ENCODE measurements at places on chromosomes 7 and 10. TPM values are rescaled to one million over a fixed set of nuclear protein-coding genes. Genes with fewer than 3 reads are reported as not detected.

DNA sequence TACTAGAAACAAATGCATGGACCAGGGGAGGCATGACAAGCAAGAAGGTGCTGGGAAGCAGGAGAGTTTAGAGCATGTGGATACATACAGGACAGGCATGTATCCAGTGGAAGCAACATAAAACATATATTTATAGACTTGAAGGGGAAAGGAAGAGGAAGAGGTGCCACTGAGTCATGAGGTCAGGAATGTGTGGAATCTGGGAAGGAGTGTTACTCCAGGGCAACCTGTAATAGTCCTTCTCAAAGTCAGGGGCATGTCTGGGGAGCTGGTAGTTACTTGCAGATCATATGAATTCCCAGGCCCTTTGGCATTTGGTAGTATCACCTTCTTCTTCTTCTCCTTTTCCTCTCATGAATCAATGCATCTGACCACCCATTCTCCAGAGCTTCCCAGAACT, 246.6 kb downstream of the XPNPEP1 start:
- no peak for DNase-seq

GRCh38 chr10:5895365-5895764, 5.3 kb downstream of the FBH1 start:
- no peak for DNase-seq

DCLRE1A gene
- total RNA-seq = 13.5 TPM

GRCh38 chr7:818031-818699, 14.1 kb upstream of the SUN1 start:
- DNase-seq = no peak

DNA sequence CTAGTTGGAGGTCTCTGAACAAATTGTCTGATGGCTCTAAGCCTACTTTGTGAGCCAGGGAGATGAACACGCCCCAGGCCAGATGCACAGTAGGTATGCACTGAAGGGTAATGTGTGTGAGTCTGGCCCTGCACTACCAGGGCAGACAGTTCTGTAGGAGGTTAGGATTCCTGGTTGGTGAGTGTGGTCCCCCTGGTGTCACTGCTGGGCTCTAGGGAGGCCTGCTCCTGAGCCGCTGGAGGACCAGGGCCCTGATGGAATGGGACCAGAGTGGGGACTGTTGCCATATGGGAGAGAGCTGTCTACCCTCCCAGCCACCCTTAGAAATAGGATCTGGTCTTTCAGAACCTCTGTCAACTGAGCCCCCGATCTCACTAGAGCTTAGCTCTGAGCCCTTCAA, 42.0 kb downstream of the CDH23 start:
- no peak for DNase-seq

- DNase-seq = no peak
These were observed 46.7 kb upstream of the NRG3 start for GRCh38 chr10:81828251-81828650.

ZNHIT1 gene
- 64.0 TPM for total RNA-seq

DNA sequence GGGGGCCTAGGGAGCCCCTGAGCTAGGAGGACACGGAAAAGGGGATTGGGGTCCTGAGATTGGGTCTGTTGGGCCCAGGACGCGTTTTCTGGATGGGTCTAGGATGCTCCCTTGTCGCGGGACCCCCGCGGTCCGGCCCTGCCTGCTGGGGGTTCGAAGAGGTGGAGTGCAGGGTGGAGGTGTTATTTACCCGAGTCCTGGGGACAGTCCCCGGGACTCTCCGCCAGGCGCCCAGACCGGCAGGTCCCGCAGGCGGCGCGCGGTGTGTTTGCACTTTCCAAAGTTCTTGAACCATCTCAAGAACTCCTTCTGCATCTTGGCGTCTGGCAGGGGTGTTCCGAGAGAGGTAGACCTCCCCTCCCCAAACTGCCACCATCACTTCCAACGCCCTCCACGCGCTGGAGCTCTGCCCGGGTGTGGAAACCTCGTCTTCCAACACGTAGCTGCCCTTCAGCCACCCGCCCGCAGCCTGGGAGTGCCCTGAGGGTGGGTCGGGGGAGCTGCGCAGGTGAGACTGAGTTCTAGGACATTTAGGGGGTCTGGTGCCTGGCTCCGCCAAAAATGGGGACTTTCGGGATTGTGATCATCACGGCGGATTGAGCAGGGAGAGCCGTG, 569 bp downstream of the CAV1 start:
- DNase-seq = peak; percentile 47

- DNase-seq = no peak
These were observed 35.8 kb downstream of the GBX1 start for GRCh38 chr7:151131592-151132293.

DNA sequence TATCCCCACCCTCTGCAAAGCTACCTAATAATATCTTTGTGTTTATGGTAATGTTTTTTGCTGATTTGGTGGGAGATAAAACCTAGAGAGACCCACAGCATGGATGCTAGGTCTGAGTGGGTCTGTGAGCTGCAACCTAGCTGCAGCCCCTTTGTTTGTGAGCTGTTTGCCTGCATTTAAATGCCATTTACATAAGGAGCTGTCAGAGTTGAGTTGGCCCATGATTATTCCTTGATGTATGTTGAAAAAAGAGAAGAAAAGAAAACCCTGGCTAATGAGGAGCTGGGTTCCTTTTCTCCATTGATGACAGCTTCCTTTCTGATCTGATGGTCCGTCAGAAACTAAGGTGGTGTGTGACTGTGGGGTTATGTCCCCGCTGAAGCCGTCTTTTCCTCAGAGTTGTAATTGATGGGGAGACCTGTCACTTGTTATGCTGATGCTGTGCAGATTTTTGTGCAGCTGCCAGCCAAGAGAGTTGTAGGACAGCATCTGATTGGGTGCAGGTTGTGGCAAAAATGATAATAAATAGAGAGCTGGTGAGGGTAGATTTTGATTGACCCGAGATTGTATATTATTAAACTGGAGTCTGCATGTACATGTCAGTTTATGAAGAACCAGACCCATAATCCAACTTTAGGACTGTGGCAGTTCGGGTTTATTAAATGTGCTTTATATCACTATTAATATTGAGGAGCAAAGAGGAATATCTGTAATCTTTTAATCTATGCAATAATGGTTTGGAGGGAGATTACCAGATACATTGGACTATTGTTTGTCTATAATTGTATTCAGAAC, 219.8 kb downstream of the AUTS2 start:
- no peak for DNase-seq

GRCh38 chr10:48501787-48502771, 102.8 kb downstream of the ARHGAP22 start:
- DNase-seq = no peak

GRCh38 chr10:129523031-129523722, 56.1 kb downstream of the MGMT start:
- DNase-seq = no peak

DNA sequence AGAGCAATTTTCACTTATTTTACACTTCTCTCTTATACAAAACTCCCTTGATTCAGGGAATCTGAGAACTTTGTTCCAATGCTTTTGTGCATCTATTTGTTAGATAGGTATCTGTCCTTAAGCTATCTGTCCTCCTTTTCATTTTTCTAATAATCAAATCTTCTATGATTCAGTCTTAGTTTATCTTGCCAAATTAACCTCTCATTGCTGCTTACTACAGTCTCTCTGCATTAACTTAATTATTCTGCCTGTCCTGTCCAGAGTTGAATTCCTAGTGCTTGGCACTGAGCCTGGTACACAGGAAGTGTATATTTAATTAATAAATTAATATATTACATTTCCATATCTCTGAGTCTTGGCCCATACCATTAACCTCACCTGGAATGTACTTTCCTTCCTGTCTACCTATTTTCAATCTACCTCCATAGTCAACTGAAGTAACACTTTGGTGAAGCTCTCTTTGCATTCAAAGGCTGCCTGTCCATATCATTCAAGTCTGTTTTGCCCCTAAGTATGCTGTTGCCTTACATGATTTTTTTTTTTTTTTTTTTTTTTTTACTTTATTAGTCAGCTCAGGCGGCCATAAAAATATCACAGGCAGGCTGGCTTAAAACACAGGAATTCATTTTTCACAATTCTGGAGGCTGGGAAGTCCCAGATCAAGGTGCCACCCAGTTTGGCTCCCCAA, 66.0 kb upstream of the CSTF2T start:
- DNase-seq = no peak

CDCA7L gene
- total RNA-seq = 19.1 TPM

- no peak for DNase-seq
These were observed 167.5 kb upstream of the CELF2 start for GRCh38 chr10:10850214-10850613.

PTPRZ1 gene
- total RNA-seq = not detected

GRCh38 chr7:100538348-100538653, 702 bp upstream of the AGFG2 start:
- no peak for DNase-seq

DPYSL4 gene
- 0.12 TPM for total RNA-seq

ITPRID1 gene
- total RNA-seq = 0.26 TPM
